Right lobe of liver (tissue), 6 donors: ENCODE measurements at places on chromosomes 5 and 9. TPM values are rescaled to one million over a fixed set of nuclear protein-coding genes. Genes with fewer than 3 reads are reported as not detected.

ARID3C gene
- 3.5 TPM for total RNA-seq

GRCh38 chr9:129436751-129437625, 183.9 kb downstream of the C9orf50 start:
- no peak for DNase-seq
- H3K36me3 ChIP-seq = no peaks in the 10 kb centered on the region
- H3K4me3 ChIP-seq = peak overlapping the region; percentile 42
- H3K4me1 ChIP-seq = peaks cover 4% of the 10 kb centered on the region
- H3K27me3 ChIP-seq = no peaks in the 10 kb centered on the region
- peak overlapping the region; percentile 9 for H3K27ac ChIP-seq

- no peaks in the 10 kb centered on the region for H3K27me3 ChIP-seq
- DNase-seq = no peak
- H3K4me3 ChIP-seq = peak overlapping the region; percentile 16
These were observed 101.2 kb downstream of the TRIM36 start for GRCh38 chr5:115068239-115069086.

GRCh38 chr5:135085133-135085935, 51.3 kb upstream of the PITX1 start:
- no peak for DNase-seq
- no peaks in the 10 kb centered on the region for H3K27me3 ChIP-seq
- H3K4me3 ChIP-seq = no peak overlapping the region
- no peaks in the 10 kb centered on the region for H3K4me1 ChIP-seq
- H3K27ac ChIP-seq = no peak overlapping the region

OR1N1 gene
- total RNA-seq = not detected
